Stimulated activated CD4-positive, alpha-beta T cell treated with anti-CD3 and anti-CD28 coated beads, Interleukin-1b, Interleukin-23, amount 100 ng/mL, for 24 hours (primary cell): ENCODE measurements at places on chromosomes 6 and 20.

DNA sequence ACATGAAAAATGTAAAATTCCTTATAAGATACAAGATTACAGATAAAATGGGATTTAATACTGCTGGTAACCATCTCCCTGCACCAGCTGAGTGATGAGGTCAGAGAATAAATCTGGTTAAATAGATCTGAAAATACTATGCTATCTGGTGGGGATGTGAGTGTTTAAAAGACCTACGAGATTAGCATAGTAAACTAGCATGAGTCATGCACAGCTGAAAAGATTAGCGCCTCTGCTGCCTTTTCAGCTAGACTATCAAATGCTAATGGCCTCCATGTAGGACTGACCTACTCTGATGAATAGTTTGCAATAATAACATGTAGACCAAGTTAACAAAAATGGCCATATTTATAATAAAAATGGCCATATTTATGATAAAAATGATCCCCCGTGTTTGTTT is 553.3 kb downstream of the C6orf118 start:
- DNase-seq: no peak

DNA sequence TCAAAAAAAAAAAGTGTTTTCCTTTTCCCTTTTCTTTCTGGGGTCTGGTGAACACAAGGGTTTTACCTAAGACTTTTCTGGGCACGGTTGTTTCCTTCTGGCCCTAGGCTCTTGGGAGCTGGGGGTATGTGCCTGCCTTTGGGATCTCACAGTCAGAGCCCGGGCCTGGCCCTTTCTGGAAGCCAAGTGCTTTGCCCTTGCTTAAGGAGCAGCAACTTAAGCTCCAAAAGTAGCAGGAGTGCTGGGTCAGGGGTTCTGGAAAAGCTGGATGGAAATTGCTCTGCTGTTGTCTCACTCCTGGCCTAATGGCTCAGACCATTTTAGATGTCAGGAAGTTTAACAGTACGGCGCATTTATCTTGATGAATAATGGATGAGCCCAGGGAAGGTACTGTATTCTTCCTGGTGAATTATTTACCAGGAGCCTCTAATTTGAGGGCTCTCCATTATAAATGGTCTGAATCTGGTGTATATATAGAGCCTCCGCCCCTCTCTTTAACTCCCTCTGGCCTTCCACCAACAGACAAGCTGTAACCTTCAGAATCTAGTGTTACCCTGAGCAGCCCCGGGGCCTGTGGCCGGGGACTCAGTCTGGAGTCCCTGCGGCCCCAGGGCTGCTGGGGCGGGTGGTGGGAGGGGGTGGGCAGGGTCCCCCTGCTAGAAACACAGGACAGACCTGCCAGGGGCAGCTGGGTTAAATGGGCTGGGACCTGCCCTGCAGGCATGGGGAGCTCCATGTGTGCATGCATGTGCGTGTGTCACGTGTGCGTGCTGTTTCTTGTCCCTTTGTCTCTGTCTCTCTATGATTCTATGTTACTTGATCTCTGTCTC is 37.5 kb downstream of the PTK7 start:
- no peak for DNase-seq

DNA sequence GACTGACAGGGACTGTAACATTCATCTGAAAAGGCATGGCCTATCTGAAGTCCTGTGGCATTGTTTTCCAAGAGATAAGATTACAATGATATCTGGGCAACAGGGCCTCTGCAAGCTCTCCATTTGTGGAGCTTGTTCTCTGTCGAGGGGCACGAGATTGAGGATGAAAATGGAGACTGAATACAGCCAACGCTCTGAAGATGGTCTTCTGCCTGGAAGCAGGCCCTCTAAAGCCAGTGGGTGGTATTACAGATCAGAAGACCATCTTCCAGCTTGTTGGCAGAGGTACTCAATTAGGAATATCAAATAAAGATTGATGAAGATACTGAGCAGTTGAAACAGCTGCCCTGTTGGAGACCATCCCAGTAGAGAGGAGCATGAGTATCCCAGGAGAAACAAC is 288.2 kb downstream of the CENPW start:
- no peak for DNase-seq

GRCh38 chr6:74161380-74161779 is 465.4 kb downstream of the CD109 start:
- no peak for DNase-seq
